Hematopoietic multipotent progenitor cell treated with erythropoietin and hydrocortisone succinate and interleukin-3 and kit ligand, for 15 days (in vitro differentiated cells): ENCODE measurements at places on chromosomes 4 and X.

GRCh38 chr4:155319516-155319915, 57.2 kb downstream of the MAP9 start:
- no peak for DNase-seq

DNA sequence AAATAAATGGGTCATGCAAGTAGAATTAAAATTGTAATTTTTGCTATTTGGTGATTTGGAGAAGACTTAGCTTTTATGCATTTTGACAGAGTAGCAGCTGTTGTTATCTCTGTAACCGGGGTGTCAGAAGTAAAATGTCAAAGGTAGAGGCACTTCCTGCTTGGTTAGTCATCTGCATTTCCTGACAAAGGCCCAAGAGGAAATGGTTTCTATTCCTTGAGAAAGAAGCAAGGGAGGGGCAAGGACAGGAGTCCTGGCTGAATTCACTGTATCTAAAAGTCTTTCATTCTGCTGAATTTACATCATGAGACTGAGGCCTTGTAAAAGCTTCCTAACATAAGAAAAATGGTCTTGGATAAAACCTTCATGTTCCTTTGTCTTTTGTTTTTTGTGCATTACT, 550.9 kb upstream of the BOD1L1 start:
- no peak for DNase-seq

DNA sequence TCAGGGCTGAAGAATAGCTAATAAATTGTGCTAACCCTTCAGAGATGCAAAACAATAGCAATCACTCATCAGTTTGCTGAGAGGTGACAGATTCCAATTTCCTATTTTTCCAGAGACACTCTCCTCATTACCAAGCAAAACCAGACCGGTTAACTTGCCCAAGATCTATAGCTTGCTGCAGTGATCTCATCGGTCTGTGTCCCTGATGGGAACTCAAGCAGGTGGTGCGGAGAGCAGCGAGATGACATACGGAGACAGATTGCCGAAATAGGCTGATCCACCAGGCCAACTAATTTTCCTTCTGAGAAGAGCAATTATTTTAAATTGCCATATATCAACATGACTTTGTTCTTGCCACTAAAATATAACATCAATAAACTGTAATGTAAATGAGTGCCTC, 10.5 kb upstream of the DCHS2 start:
- no peak for DNase-seq

- DNase-seq = no peak
Measured at GRCh38 chr4:90515191-90515590, 388.0 kb downstream of the CCSER1 start.

DNA sequence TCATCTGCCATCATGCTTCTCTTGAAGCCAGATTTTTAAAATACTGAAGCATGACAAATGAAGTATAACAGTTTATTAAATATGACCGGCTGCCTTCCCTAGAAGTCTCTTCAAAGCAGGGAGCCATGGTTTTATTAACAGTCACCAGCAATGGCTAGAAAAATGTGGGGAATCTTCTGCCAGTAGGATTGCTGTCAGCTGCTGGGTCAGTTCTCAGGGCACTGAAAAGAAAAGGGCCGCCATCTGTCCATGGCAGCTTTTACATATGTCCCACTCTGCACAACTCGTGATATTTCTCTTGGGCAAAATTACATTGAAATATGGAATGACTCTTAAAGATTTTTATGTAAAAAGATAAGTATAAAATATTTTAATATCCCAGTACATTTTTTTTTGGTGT, 2.8 kb downstream of the CCNG2 start:
- DNase-seq = no peak
